ENCODE measurements at places on chromosomes 5 and 9.

GRCh38 chr5:138458384-138458783 lies 6.9 kb upstream of the EGR1 start:
- DNase-seq, result no peak

DNA sequence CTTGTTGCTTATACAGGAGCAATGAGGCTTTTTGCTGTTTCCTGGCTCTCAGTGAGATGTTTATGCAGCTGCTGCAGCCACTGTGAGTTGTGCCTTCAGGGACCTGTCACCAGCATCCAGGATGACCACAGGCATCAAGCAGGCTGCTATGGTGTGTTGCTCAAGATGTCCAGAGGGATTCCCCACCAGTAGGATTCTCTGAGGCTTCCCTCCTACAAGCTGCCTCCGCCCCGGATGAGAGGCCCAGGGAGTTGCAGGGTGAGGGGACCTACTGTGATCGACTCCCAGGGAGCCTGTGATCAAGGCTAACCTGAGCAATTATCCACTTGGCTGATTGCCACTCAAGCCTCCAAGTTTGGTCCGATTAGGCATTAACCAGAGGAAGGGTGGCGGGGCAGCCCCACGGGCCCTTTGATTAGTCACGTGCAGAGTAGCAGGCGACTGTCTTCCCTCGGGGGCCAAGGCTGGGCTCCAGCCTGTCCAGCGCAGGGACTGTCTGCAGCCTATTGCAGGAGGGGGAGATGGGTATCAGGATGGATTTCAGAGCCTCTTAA lies 1.8 kb upstream of the FAT2 start:
- peak; percentile 84 for DNase-seq

- no peak for DNase-seq
These were observed 2.3 kb downstream of the UHRF2 start for GRCh38 chr9:6415266-6415665.

DNA sequence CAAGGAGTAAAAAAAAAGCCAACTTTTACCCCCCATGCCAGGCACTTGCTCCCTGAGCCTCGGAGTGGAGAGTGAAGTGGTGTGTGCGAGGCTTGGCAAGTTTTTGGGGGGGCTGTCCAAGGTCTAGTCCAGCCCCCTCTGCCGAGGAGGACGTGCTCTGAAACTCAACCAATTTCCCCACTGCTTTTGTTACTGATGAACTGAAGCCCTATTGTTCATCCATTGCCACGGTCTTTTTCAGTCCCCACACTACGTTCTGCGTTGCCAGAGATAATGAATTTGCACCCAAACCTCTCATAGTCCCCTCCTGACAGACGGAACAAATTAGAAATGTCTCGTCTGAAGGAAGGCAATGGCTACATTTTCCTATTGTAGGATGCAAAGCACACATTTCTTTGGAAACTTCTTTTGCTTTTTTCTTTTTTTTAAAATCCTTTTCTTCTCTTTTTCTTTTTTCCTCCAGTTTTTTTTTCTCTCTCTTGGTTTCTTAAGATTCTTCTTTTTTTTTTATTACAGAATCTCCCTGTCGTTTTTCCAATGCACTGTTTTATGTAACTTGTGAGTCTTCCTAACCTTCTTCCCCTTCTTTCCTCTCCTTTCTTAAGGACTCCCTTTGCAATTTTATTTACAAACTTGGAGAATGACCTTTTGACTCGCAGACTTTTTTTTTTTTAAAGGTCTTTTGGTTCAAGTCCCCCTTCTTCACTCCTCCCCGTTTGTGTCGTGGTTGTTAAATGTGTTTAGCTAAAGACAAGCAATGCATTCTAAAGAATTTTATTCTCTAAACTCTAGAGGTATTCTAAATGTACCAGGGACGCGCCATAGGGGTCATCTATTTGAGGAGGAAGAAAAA lies 209.5 kb downstream of the MEF2C start:
- peak; percentile 53 for DNase-seq
